RPMI8226 (cell line): ENCODE measurements at places on chromosomes 11 and 22.

GRCh38 chr22:49775867-49776511 is 51.7 kb downstream of the BRD1 start:
- no peak for DNase-seq

- DNase-seq: no peak
These were observed 16.1 kb downstream of the MIAT start for GRCh38 chr22:26673486-26673885.

DNA sequence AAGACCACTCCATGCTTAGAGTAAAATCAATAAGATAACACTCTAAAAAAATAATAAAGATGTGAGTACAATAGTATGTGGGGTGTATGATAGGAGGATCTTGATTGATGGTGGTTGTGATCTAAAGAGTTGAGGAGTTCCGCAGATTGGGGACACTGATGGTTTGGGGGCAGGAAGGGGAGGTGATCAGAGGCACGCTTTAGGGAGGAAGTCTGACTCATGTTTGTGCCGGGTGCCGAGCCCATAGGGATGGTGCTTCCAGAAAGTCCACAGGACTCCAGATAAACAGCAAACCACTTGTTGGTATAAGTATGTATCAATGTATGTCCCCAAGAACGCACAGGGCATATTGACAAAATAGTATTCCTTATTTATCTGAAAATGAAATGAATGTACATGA is 27.5 kb downstream of the LINC01488 start:
- no peak for DNase-seq

DNA sequence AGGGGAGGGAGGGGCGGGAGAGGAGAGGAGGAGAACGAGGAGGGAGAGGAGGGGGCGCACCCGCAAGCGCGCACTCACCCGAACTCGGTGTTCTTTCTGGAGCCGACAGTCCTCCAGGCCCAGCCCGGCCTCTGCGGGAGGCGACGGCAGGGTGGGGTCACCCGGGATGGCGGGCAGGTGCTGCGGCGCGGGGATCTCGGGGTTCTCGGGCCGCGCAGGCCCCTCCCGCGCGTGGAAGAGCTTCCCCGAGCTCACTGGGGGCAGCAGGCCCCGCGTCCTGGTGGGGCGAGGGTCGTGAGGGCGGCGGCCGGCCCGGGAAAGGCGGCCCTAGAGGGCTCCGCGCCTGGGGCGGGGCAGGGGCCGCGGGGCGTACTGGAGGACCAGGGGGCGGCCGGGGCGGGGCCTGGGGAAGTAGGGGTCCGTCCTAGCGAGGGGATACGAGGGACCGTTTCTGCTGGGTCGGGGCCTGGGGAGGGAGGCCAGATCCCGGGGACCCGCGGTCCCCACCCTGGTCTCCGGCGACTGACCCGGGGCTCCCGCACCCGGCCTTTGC is 5.2 kb downstream of the LMNTD2 start:
- DNase-seq: no peak

DNA sequence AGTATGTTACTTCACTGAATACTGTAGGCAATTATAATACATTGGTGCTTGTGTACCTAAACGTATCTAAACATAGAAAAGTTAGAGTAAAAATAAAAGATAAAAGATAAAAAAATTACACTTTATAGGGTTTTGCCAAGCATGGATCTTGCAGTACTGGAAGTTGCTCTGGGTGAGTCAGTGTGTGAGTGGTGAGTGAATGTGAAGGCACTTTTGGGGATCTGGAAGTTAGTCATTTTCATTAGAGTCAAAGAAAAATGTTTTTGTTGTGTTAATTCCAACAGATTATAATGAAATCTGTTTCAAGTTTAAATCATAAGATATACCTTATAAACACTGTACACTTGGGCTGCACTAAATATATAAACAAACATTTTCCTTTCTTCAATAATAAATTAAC is 3.3 kb downstream of the SLC22A25 start:
- no peak for DNase-seq

GRCh38 chr11:20363500-20364340 is at the start of gene HTATIP2:
TSS of gene HTATIP2 (plus strand) at chr11:20363714. CDS start at chr11:20364238, 524 bp downstream.
- DNase-seq: peak; percentile 73

GRCh38 chr11:120929664-120930154 is 94.2 kb upstream of the TBCEL start:
- peak; percentile 54 for DNase-seq

GRCh38 chr11:109783014-109783413 is 310.2 kb upstream of the ZC3H12C start:
- DNase-seq: no peak

- no peak for DNase-seq
These were observed 11.4 kb upstream of the BRD1 start for GRCh38 chr22:49838771-49839717.

GRCh38 chr11:76795936-76796441 is 12.8 kb downstream of the TSKU start:
- no peak for DNase-seq

DNA sequence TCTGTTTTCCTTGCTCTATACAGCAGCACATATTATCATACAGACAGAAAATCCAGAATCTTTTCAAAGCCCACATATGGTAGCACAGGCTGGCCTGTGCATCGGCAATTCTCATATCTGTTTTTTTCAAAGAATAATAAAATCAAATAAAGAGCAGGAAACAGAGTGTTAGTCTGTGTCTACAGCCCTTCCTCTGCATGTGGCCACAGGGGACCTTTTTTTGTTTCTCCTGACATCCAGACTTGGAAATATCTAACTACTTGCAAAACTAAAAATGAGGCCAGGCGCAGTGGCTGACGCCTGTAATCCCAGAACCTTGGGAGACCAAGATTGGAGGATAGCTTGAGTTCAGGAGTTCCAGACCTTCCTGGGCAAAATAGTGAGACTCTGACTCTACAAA is 20.3 kb downstream of the LAYN start:
- no peak for DNase-seq

DNA sequence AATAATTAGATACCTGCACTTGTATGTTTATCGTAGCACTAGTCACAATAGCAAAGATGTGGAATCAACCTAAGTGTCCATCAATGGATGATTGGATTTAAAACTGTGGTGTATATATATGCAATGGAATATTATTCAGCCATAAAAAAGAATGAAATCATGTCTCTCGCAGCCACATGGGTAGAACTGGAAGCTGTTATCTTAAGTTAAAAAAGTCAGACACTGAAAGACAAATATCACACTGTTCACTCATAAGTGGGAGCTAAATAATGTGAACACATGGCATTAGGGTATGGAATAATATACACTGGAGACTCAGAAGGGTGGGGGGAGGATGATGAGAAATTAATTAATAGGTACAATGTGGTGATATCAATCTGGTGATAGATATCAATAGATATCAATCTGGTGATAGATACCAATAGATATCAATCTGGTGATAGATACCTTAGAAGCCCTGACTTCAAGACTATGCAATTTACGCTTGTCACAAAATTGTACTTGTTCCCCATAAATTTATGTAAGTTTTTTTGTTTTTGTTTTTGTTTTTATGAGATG is 2.0 kb downstream of the LMO2 start:
- no peak for DNase-seq

DNA sequence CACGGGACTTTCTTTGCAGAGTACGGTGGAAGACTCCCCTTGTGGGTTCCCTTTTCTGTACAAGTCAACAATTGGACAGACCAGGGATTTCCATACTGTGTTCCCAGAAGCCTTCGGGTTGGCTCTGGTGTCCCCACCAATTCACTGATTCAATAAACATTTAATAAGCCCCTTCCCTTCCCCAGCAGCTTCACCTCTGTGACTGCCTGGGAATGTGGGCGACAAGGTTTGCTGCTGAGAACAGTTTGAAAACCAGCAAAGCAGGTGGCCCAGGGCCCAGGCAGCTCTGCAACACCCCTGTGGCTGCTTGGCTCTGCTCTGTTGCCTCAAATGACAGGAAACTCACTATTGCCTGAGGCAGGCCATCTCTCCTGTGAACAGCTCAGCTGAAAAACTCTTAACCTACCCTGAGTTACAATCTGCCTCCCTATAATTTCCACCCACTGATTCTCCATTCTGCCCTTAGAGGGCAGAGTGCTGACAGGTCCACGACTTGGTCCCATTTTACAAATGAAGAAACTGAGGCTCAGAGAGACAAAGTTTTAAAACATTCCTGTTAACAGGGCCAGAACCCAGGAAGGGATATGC is 10.4 kb downstream of the ADORA2A start:
- no peak for DNase-seq

DNA sequence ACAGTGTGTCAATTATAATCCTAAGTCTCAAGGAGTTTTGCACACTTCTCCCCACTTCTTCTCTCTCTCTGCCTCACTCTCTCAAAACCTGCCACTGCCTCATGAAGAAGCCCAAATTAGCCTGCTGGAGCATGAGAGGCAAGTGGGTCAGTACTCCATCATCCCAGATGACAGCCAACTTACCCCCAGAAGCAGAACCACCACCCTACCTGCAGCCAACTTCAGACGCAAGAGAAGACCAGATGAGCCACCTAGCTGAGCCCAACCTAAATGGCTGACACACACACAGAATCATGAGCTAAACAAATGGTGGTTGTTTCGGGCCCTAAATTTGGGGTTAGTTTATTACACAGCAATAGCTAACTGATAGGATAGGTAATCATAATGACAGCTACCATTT is 61.2 kb downstream of the CD82 start:
- DNase-seq: no peak

DNA sequence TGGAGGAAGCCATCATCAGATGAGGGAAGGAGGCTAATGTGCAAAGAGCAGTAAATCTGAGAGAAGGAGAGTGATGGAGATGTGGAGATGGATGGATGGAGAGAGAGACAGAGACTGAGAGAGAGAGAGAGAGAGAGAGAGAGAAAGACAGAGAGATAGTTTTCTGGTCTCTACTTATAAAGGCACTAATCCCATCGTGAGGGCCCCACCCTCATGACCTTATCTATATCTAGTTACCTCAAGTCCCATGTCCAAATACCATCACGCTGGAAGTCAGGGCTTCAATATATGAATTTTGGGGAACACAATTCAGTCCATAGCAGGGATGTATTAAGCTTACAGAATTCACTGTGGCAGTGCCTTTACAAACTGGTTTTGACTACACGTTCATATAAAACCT is 21.2 kb upstream of the ELF5 start:
- no peak for DNase-seq

- DNase-seq: no peak
These were observed 626.3 kb upstream of the LRRC4C start for GRCh38 chr11:42085736-42086135.

- no peak for DNase-seq
These were observed 45.6 kb downstream of the ARFGAP3 start for GRCh38 chr22:42811459-42811858.

GRCh38 chr22:24190159-24190540 is 8.9 kb downstream of the SUSD2 start:
- no peak for DNase-seq

DNA sequence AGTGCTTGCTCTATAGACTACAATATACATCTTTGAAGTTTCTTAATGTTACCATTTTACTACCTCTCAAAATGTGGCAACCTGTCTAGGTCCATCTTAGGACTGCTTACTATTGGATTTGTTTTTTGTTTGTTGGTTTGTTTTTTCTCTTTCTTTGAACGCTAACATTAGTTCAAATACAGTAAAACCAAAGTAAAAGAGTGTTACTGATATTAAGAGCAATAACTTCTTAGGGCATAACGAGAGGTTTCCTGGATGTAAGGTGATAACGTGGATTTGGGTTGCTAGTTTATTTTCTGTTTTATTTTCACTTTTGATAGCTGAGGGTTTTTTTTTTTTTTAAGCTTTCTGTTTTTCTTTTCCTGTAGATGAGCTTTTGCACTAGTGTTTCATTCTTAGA is 43.6 kb downstream of the TMEM135 start:
- DNase-seq: no peak

GRCh38 chr11:80441821-80442220 is 1001.0 kb upstream of the TENM4 start:
- no peak for DNase-seq

DNA sequence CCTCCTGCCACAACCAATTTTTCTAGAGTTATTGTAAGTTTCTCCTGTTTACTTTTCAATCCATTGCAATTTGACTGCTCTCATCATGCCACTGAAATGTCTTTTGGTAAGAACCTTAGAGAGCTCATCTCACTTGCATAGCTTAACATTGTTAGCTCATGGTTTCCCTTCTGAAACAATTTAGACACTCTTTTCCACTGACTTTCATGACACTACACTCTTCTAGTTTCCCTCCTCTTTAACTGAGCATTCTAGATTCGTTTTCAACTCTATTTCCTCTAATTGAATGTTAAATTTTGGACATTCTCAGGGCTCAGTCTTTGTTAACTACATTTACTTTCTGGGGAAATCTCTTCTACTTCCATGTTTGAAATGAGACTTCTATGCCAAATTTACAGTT is 369.1 kb downstream of the JRKL start:
- no peak for DNase-seq

GRCh38 chr11:44774108-44774507 is 47.3 kb downstream of the TSPAN18 start:
- DNase-seq: no peak

GRCh38 chr11:122703541-122704272 is 48.2 kb downstream of the UBASH3B start:
- no peak for DNase-seq

DNA sequence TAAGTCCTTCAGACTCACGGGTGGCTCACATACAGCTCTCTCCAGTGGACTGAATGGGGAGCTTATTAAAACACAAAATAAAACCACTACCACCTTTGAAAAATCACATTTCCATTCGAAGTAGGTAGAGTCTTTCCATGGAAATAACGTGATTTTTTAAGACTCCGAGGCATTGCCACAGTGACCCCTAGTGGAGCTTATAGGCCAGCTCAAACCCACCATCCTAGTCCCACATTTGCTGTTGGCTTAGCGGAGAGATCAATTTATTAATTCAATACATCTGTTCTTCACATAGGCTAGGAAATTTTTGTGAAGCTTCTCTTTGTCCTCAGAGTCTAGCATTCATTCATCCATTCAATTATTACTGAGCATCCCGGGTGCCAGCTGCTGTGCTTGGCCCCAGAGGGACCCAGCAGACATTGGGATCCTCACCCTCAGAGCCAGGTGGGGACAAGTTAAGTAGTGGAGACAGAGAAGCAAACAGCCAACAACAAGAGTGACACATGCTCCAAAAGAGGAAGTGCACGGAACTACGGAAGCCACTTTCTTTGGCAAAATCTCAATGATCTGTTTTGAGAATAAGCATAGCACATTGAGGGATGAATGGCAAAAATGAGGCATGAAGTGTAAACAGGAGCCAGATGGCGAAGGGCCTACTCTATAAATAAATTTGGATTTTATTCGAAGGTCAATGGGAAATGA is 10.2 kb upstream of the P4HA3 start:
- peak; percentile 53 for DNase-seq

DNA sequence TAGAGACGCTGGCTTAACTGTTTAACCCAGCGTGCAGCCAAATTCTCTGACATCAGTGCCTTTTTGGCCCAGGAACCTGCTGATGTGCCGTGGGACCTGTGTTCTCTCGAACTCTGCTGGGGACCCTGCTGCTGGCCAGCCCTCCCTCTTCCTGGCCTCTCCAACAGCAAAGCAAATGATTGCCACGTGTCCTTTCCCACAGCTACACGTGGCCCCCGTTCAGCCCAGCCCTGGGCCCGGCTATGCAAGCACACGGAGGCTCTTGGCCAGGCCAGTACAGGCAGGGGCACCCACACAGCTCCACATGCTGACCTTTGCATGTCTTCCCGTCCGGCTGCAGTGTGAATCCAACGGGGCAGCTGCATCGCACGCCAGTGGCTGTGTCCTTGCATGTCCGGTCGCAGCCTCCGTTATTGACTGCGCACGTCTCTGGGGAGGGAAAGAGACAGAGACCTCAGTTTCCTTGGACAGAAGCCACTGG is 51.6 kb upstream of the TTLL12 start:
- DNase-seq: no peak
